Effector memory CD8-positive, alpha-beta T cell (primary cell): ENCODE measurements at places on chromosomes 5 and 9.

DNA sequence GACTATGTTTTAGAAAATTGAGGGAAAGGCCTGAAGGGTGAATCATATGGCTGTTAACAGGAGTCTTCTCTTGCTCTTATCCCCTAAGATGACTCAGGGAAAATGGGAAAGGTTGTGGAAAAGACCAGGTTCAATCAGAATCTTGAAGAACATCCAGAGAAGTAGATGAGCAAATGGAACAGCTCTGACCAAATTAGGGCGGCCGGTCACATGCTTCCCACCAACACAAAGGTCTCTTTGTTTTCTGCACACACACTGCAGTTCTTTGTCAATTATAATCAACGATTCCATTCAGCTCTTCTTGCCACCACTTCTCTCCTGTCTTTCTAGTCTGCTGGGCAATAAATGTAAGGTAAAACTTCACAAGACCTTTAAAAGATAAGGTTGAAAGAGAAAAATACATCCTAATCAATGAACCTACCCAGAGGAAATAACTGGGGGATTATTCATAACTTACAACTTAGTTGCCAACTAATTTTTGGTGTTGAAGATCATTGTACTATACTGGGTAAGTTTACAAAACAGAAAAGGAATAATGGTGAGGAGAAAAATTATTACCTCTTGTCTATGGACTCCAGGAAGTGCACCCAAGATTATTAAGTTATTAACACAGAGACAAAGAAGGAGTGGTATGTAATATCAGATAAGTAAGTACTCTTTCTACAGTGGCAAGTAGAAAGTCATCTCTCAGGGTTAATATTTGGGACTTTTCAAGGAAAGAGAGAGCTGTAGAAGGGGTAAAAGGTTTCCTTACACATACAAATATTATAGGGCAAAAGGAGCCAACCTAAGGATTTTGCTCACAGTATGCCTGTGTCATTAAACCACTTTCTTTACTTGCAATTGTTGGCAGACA lies 441.9 kb upstream of the PIK3R1 start:
- no peak for DNase-seq

GRCh38 chr5:170450061-170450669 lies 53.7 kb upstream of the KCNIP1 start:
- no peak for DNase-seq

GRCh38 chr5:180609817-180610550 lies 18.7 kb upstream of the SCGB3A1 start:
- no peak for DNase-seq

DNA sequence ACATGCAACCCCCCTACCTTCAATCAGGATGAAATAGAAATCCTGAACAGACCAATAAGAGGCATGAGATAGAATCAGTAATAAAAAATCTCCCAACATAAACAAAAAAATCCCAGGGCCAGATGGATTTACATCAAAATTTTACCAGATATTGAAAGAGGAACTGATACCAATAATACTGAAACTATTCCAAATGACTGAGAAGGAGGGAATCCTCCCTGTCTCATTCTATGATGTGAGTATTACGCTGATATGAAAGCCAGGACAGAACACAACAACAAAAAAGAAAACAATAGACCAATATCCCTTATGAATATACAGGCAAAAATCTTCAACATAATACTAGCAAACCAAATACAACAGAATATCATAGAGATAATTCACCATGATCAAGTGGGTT lies 109.0 kb upstream of the SMC2 start:
- DNase-seq, result no peak

- DNase-seq, result peak; percentile 78
Measured at GRCh38 chr5:177446200-177447065, at the start of gene PRR7. Gene PRR7 (plus strand): TSS chr5:177446814. CDS start chr5:177455068, 8,254 bp downstream.

- DNase-seq, result no peak
Measured at GRCh38 chr5:14428302-14429081, 153.1 kb upstream of the OTULINL start.
